ENCODE measurements at places on chromosomes 4 and X. TPM values are rescaled to one million over a fixed set of nuclear protein-coding genes. Genes with fewer than 3 reads are reported as not detected.

- peaks cover 3% of the 10 kb centered on the region for H3K36me3 ChIP-seq
- no peaks in the 10 kb centered on the region for H3K27me3 ChIP-seq
- H3K4me3 ChIP-seq = no peak overlapping the region
- peaks cover 28% of the 10 kb centered on the region for H3K4me1 ChIP-seq
- H3K27ac ChIP-seq = peak overlapping the region; percentile 33
- no peak for DNase-seq
These were observed 6.1 kb downstream of the TCEANC start for GRCh38 chrX:13659063-13659462.

GRCh38 chr4:156248917-156249316 lies 295.3 kb upstream of the CTSO start:
- no peaks in the 10 kb centered on the region for H3K27me3 ChIP-seq
- no peak overlapping the region for H3K4me3 ChIP-seq
- H3K27ac ChIP-seq = no peak overlapping the region
- DNase-seq = no peak
- no peaks in the 10 kb centered on the region for H3K36me3 ChIP-seq

GRCh38 chr4:167221084-167221483 lies 13.2 kb downstream of the SPOCK3 start:
- no peak for DNase-seq
- no peaks in the 10 kb centered on the region for H3K27me3 ChIP-seq
- no peaks in the 10 kb centered on the region for H3K4me1 ChIP-seq
- H3K4me3 ChIP-seq = no peak overlapping the region
- H3K36me3 ChIP-seq = no peaks in the 10 kb centered on the region

- DNase-seq = no peak
- no peak overlapping the region for H3K4me3 ChIP-seq
- no peak overlapping the region for H3K27ac ChIP-seq
- H3K4me1 ChIP-seq = peaks cover 22% of the 10 kb centered on the region
These were observed 8.0 kb upstream of the PITX2 start for GRCh38 chr4:110630688-110631402.

DNA sequence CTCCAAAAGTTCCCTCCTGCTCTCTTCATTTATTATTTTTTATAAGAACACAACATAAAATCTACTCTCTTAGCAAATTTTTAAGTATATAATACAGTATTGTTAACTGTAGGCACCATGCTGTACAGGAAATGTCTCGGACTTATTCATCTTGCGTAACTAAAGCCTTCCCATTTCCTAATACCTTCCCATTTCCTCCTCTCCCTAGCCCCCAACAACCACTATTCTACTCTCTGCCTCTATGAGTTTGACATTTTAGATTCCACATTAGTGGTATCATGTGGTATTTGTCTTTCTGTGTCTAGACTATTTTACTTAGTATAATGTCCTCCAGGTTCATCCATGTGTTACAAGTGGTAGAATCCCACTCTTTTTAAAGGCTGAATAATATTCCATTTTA lies 15.8 kb upstream of the SYTL4 start:
- no peaks in the 10 kb centered on the region for H3K36me3 ChIP-seq
- no peak overlapping the region for H3K27ac ChIP-seq
- no peaks in the 10 kb centered on the region for H3K27me3 ChIP-seq
- H3K4me1 ChIP-seq = no peaks in the 10 kb centered on the region
- no peak overlapping the region for H3K4me3 ChIP-seq

DNA sequence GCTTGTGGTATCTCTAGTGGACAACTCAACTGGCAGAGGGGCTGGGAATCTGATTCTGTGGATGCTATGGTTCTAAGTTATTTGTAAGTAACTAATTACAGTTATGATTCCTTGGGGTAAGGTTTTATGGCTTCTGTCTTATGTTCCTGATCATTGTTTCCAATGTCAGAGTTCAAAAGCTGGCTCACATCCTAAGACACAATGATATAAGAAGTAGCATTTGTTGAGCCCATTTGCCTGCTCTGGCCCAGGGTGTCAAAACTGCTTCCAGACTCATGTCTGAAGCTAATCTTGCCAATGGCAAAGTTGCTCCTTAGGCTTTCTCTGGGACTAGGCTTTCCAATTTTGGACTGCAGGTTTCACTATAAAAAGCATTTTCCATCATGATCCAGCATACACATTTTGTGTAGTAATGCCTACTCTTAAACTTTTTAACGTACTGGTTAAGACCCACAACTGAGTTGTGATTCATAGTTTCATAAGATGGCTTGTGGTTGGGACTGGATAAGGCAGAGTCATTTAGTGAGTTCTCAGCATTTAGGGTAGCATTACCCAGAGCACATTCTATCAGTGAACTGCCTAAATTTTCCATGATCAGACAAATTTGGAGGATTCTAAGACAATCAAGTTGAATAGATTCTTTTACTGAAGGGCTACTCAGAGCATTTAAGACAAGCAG lies 50.0 kb downstream of the CCNI start:
- H3K4me3 ChIP-seq = no peak overlapping the region
- H3K27me3 ChIP-seq = no peaks in the 10 kb centered on the region
- peaks cover 43% of the 10 kb centered on the region for H3K4me1 ChIP-seq
- peak overlapping the region; percentile 62 for H3K27ac ChIP-seq

GRCh38 chr4:31620476-31620875 lies 900.3 kb downstream of the PCDH7 start:
- no peak for DNase-seq
- no peaks in the 10 kb centered on the region for H3K36me3 ChIP-seq
- H3K27me3 ChIP-seq = no peaks in the 10 kb centered on the region
- H3K4me3 ChIP-seq = no peak overlapping the region
- H3K27ac ChIP-seq = no peak overlapping the region
- H3K4me1 ChIP-seq = no peaks in the 10 kb centered on the region

DNA sequence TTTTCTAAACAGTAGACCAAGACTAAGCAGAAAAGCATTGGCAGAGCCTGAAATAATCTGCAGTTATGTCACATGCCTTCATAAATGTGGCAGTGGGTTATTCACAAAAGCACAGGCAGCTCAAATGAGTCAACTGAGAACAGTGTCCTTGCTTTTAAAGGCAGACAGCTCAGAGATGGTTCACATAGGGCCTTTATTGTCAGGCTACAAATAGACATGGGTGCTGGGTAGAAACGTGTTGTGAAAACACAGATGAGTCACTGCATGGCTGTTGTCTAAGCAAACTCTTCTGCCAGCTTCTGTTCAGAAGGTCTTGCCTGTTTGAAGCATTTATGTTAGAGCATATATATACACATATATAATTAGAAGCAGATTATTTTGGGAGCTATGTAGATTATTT lies 118.0 kb downstream of the SLC4A4 start:
- no peak overlapping the region for H3K27ac ChIP-seq
- H3K4me1 ChIP-seq = no peaks in the 10 kb centered on the region

GRCh38 chr4:138092060-138092459 lies 150.1 kb downstream of the SLC7A11 start:
- no peaks in the 10 kb centered on the region for H3K4me1 ChIP-seq
- H3K27me3 ChIP-seq = no peaks in the 10 kb centered on the region
- no peak overlapping the region for H3K27ac ChIP-seq

GRCh38 chr4:102867278-102868152 lies 1.3 kb upstream of the CISD2 start:
- no peaks in the 10 kb centered on the region for H3K27me3 ChIP-seq
- H3K4me3 ChIP-seq = peak overlapping the region; percentile 98
- H3K36me3 ChIP-seq = peaks cover 24% of the 10 kb centered on the region
- H3K27ac ChIP-seq = peak overlapping the region; percentile 98

GRCh38 chr4:64230709-64231310 lies 178.4 kb downstream of the TECRL start:
- DNase-seq = no peak
- H3K36me3 ChIP-seq = peaks cover 2% of the 10 kb centered on the region
- no peaks in the 10 kb centered on the region for H3K4me1 ChIP-seq
- no peak overlapping the region for H3K27ac ChIP-seq
- H3K27me3 ChIP-seq = no peaks in the 10 kb centered on the region
- H3K4me3 ChIP-seq = no peak overlapping the region

- H3K4me3 ChIP-seq = no peak overlapping the region
- H3K27ac ChIP-seq = no peak overlapping the region
- no peak for DNase-seq
These were observed 151.9 kb downstream of the TTC29 start for GRCh38 chr4:146793727-146794126.

GRCh38 chrX:19731307-19731820 lies 156.0 kb downstream of the SH3KBP1 start:
- DNase-seq = no peak
- H3K36me3 ChIP-seq = peaks cover 1% of the 10 kb centered on the region
- H3K4me1 ChIP-seq = peaks cover 76% of the 10 kb centered on the region
- H3K27ac ChIP-seq = no peak overlapping the region
- no peaks in the 10 kb centered on the region for H3K27me3 ChIP-seq

GRCh38 chr4:108160741-108161352 lies 7.9 kb downstream of the LEF1 start:
- peak overlapping the region; percentile 78 for H3K27ac ChIP-seq
- no peak for DNase-seq
- H3K4me1 ChIP-seq = peaks cover 76% of the 10 kb centered on the region
- H3K4me3 ChIP-seq = peak overlapping the region; percentile 66

GRCh38 chr4:44651425-44651824 lies at the start of gene YIPF7:
Gene YIPF7 (minus strand): TSS chr4:44651625. CDS start chr4:44650100, 1,525 bp downstream.
- no peak for DNase-seq
- H3K27ac ChIP-seq = no peak within 1 kb of the TSS
- H3K27me3 ChIP-seq = peaks cover 2% of the 10 kb centered on the region

GRCh38 chr4:8666581-8666980 lies 74.0 kb downstream of the CPZ start:
- H3K27ac ChIP-seq = no peak overlapping the region
- H3K4me1 ChIP-seq = no peaks in the 10 kb centered on the region
- H3K27me3 ChIP-seq = peaks cover 6% of the 10 kb centered on the region
- no peak overlapping the region for H3K4me3 ChIP-seq

- no peak overlapping the region for H3K27ac ChIP-seq
- DNase-seq = no peak
- no peaks in the 10 kb centered on the region for H3K4me1 ChIP-seq
- H3K4me3 ChIP-seq = no peak overlapping the region
These were observed 19.7 kb upstream of the ALG13 start for GRCh38 chrX:111661241-111661640.

- no peaks in the 10 kb centered on the region for H3K4me1 ChIP-seq
- H3K27ac ChIP-seq = no peak overlapping the region
- no peak for DNase-seq
These were observed 150.8 kb upstream of the CXCL13 start for GRCh38 chr4:77454858-77455257.

DNA sequence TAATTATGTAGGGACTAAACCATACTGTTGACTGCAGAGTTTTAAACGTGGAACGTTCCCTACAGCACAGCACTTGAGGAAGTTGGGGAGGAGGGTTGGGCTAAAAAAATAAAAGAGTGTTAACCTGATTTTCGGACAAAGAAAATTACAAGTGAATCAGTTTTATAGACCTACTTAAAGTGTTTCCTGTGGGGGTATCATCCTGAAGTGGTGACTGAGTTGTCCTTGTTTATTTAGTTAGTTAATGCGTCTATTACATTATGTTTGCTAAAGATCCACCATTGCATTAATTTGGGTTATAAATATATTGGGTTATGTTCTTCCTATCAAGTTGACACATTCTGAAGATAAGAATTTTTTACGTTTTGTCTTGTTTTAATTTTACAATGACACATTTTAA lies 14.7 kb downstream of the UNC5C start:
- H3K27ac ChIP-seq = no peak overlapping the region
- H3K4me3 ChIP-seq = no peak overlapping the region
- H3K4me1 ChIP-seq = no peaks in the 10 kb centered on the region

GRCh38 chrX:1564750-1565683 lies 26.4 kb upstream of the AKAP17A start:
- peak; percentile 9 for DNase-seq
- H3K4me1 ChIP-seq = peaks cover 50% of the 10 kb centered on the region
- no peaks in the 10 kb centered on the region for H3K27me3 ChIP-seq
- peaks cover 6% of the 10 kb centered on the region for H3K36me3 ChIP-seq
- H3K4me3 ChIP-seq = peak overlapping the region; percentile 34
- peak overlapping the region; percentile 2 for H3K27ac ChIP-seq

DNA sequence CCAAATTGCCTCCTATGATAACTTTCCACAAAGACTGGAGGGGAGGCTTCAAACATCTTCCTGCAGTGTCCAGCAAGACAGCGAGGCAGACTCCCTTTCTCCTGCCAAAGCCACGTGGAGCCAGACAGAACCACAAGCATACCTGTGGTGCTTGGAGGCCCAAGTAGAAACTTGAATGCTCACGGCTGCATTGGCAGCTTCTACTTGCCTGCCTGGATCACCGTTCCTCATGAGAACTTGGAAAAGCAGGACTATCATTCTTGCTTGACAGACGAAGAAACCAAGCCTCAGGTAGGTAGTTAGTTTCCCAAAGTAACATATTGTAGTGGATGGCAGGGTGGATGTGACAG lies 216.3 kb upstream of the SFRP2 start:
- no peak overlapping the region for H3K27ac ChIP-seq
- no peak overlapping the region for H3K4me3 ChIP-seq
- DNase-seq = no peak

DNA sequence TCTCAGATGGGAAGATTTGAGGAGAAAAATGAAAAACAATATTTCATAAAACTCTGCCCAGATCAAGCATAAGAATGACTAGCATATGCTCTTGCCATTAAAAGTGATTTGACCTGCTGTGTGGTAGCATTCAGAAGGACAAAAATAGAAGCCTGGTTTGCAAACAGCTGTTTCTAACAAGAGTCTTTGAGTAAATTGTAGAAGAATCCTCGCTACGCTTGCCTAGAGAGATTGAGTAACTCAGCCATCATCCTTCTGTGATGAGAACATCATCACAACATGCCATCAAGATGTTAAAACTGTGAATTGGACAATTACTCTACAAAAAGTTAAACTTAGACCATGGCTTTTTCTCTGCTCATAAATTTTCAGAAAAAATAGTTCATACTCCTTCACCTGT lies 168.9 kb upstream of the PUDP start:
- no peak overlapping the region for H3K4me3 ChIP-seq
- H3K27ac ChIP-seq = no peak overlapping the region
- H3K27me3 ChIP-seq = no peaks in the 10 kb centered on the region
- no peak for DNase-seq
- no peaks in the 10 kb centered on the region for H3K36me3 ChIP-seq

DNA sequence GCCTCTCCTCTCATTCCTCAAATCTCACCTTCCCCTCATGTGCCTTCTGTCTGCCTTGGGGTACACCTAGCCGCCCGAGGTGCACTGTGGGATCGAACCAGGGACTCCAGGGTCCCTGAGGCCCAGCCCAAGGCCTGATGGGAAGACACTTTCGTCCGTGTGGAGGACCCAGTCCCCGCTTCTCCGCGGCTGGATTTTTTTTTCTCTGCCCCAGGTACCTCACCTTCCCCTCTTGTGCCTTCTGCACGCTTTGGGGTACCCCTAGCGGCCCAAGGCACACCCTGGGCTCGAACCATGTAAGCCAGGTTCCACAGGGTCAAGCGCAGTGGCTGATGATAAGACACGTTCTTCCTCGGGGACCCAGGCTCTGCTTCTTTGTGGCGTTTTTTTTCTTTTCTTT lies 530.7 kb downstream of the CWH43 start:
- DNase-seq = no peak
- no peaks in the 10 kb centered on the region for H3K4me1 ChIP-seq

GRCh38 chr4:141079393-141079930 lies 53.8 kb downstream of the RNF150 start:
- no peaks in the 10 kb centered on the region for H3K27me3 ChIP-seq
- no peaks in the 10 kb centered on the region for H3K4me1 ChIP-seq
- no peaks in the 10 kb centered on the region for H3K36me3 ChIP-seq
- H3K27ac ChIP-seq = no peak overlapping the region
- H3K4me3 ChIP-seq = no peak overlapping the region

ARMCX1 gene
- 1.4 TPM for total RNA-seq

TKTL2 gene
- total RNA-seq = not detected

MAGEH1 gene
- 19.1 TPM for total RNA-seq

FAT4 gene
- total RNA-seq = not detected

FNIP2 gene
- total RNA-seq = 19.4 TPM

CACNA1F gene
- 0.51 TPM for total RNA-seq

NPFFR2 gene
- total RNA-seq = not detected

PABPC4L gene
- total RNA-seq = not detected

FAM199X gene
- total RNA-seq = 9.1 TPM

SOWAHB gene
- total RNA-seq = not detected

All from activated CD4-positive, alpha-beta memory T cell treated with anti-CD3 and anti-CD28 coated beads for 36 hours (primary cell).